A549 treated with CORT108297 at 1 μM for 4 hours (cell line): ENCODE measurements at places on chromosomes 11 and 22. TPM values are rescaled to one million over a fixed set of nuclear protein-coding genes. Genes with fewer than 3 reads are reported as not detected.

Gene SYT7
- 0.72 to 1.2 TPM (median 1.0 TPM) in 5 replicates for total RNA-seq

Gene RASL10A
- 0.21 to 0.61 TPM (median 0.37 TPM) in 4 of 5 replicates, not detected in the other for total RNA-seq

Gene NUP50
- total RNA-seq, result 26.2 to 30.5 TPM (median 29.6 TPM) in 5 replicates

Gene ALDH3B1
- total RNA-seq, result 113 to 145 TPM (median 130 TPM) in 5 replicates

Gene C11orf86
- total RNA-seq, result 38.8 to 74.1 TPM (median 60.3 TPM) in 5 replicates
